ENCODE measurements at places on chromosomes 1 and 21. TPM values are rescaled to one million over a fixed set of nuclear protein-coding genes. Genes with fewer than 3 reads are reported as not detected.

Gene MINDY1
- 7.7 TPM for total RNA-seq

Gene ERI3
- total RNA-seq, result 64.8 TPM

Gene DRAM2
- 84.3 TPM for total RNA-seq

Gene IL20
- not detected for total RNA-seq
